ENCODE measurements at places on chromosomes 1 and 21. TPM values are rescaled to one million over a fixed set of nuclear protein-coding genes. Genes with fewer than 3 reads are reported as not detected.

DNA sequence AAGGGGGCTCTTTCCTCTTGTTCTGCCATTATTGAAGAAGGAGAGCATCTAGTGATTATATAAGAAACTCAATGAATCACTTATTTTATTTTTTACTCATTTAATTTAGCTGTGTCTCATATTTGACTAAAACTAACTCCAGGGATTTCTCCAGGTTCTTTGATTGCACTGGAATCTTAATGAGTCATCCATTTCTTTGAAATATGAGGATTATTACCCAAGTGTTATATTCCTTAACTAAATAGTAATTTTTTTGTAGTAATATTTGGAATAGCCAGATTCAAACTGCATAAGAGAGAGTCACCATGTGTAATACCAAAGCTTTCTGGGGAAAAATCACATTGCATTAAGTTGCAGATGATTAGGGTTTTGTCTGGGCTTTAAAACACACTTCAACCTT lies 59.5 kb downstream of the NTMT2 start:
- DNase-seq = no peak
- no peak overlapping the region for H3K4me3 ChIP-seq
- H3K36me3 ChIP-seq = peaks cover 5% of the 10 kb centered on the region
- no peaks in the 10 kb centered on the region for H3K27me3 ChIP-seq
- no peak overlapping the region for H3K27ac ChIP-seq

DNA sequence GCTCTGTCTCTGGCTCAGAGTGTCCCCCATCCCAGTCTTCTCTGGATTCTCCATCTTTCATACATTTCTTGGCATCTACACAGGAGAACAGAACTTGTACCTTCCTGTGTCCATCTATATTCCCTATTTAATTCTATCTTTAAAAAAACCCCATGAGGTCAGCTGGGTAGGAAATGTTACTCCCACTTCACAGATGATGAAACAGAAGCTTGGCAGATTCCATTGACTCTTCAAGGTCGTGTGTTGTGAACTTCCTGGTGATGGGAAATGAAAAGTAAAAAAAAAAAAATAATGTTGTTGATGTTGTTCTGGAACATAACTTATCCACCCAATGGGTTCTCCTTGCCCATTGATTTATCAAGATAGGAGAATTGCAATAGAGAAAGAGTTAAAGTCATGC lies 8.9 kb downstream of the CHI3L2 start:
- H3K27ac ChIP-seq = peak overlapping the region; percentile 7
- H3K27me3 ChIP-seq = no peaks in the 10 kb centered on the region
- no peaks in the 10 kb centered on the region for H3K36me3 ChIP-seq
- DNase-seq = no peak

- H3K4me1 ChIP-seq = peaks cover 33% of the 10 kb centered on the region
- H3K36me3 ChIP-seq = peaks cover 3% of the 10 kb centered on the region
- H3K27me3 ChIP-seq = peaks cover 27% of the 10 kb centered on the region
- no peak for DNase-seq
- no peak overlapping the region for H3K4me3 ChIP-seq
- H3K27ac ChIP-seq = peak overlapping the region; percentile 88
These were observed 1.2 kb upstream of the IFI44L start for GRCh38 chr1:78619032-78619431.

DNA sequence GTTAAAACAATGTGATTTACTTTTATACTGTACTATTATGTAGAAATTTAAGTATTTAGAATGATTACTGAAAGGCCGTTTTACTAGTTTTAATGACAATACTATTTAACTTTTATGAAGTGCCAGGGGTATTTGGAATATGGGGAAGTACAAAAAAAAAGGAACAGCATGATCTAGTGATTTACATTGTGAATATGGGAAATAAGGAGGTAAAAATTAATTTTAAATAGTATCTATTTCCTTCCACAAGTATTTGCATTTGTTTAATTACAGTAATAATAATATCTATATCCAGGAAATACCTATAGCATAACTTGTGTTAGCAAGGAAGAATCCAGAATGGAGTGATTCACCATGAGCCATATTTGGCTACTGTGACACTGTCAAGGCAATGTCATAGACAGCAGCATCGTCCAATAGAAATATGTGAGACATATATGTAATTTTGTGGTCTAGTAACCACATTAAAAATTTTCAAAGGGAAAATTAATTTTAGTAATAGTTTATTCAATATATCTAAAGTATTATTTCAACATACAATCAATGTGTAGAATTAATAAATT lies 22.0 kb downstream of the CNST start:
- H3K27ac ChIP-seq = no peak overlapping the region
- no peak for DNase-seq
- H3K4me3 ChIP-seq = no peak overlapping the region
- H3K4me1 ChIP-seq = peaks cover 19% of the 10 kb centered on the region
- peaks cover 31% of the 10 kb centered on the region for H3K36me3 ChIP-seq
- H3K27me3 ChIP-seq = no peaks in the 10 kb centered on the region

GRCh38 chr1:186220067-186220466 lies 155.0 kb downstream of the TPR start:
- no peak overlapping the region for H3K4me3 ChIP-seq
- DNase-seq = no peak
- H3K4me1 ChIP-seq = peaks cover 12% of the 10 kb centered on the region
- H3K27ac ChIP-seq = no peak overlapping the region
- no peaks in the 10 kb centered on the region for H3K36me3 ChIP-seq
- H3K27me3 ChIP-seq = no peaks in the 10 kb centered on the region

- H3K27ac ChIP-seq = no peak overlapping the region
- no peaks in the 10 kb centered on the region for H3K4me1 ChIP-seq
- H3K27me3 ChIP-seq = no peaks in the 10 kb centered on the region
- H3K4me3 ChIP-seq = no peak overlapping the region
- DNase-seq = no peak
- H3K36me3 ChIP-seq = peaks cover 66% of the 10 kb centered on the region
These were observed 16.8 kb downstream of the ATP8B2 start for GRCh38 chr1:154342132-154342531.

DNA sequence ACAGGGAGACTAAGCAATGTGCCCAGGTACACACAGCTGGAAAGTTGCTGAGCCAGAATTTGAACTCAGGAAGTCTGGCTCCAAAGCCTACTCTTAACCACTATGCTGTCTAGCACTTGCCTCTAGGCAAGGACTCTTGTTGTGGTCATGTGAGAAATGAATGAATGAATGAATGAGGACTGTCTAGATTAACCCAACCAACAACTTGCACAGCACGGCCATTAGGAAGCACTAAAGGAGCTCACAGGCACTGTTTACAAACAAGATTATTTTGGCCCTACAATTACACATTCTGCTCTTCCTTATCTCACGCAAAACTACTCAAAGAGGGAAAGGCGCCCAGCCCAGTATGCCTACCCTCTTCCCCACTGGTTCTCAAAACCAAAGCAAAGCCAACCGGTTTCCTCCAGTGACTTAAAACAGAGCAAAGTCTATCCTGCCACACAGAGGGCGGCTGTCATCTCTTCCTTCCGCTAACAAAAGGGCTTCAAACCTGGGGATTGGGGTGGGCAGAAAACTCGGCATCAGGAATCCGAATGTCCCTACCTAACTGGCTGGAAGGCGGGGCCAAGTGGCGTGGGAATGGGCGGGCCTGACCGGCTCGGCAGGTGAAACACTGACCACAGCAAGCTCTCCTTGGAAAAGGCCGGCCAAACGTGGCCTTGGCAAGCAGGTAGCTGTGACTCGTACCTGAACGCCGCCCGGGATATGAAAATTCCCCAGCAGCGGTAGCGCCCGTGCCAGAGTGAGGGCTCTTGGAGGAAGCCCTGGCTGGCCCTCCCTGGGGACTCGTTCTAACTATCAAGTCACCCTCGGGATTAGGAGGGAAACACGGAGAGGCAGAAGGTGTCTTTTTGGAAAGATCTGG lies 948 bp downstream of the STK40 start:
- H3K27me3 ChIP-seq = no peaks in the 10 kb centered on the region
- no peak for DNase-seq
- H3K36me3 ChIP-seq = peaks cover 2% of the 10 kb centered on the region
- peaks cover 33% of the 10 kb centered on the region for H3K4me1 ChIP-seq
- H3K27ac ChIP-seq = peak overlapping the region; percentile 96

- no peak for DNase-seq
- peaks cover 23% of the 10 kb centered on the region for H3K4me1 ChIP-seq
- H3K27ac ChIP-seq = peak overlapping the region; percentile 93
- no peak overlapping the region for H3K4me3 ChIP-seq
- no peaks in the 10 kb centered on the region for H3K27me3 ChIP-seq
- no peaks in the 10 kb centered on the region for H3K36me3 ChIP-seq
These were observed 21.8 kb downstream of the KIF1B start for GRCh38 chr1:10232163-10232562.

DNA sequence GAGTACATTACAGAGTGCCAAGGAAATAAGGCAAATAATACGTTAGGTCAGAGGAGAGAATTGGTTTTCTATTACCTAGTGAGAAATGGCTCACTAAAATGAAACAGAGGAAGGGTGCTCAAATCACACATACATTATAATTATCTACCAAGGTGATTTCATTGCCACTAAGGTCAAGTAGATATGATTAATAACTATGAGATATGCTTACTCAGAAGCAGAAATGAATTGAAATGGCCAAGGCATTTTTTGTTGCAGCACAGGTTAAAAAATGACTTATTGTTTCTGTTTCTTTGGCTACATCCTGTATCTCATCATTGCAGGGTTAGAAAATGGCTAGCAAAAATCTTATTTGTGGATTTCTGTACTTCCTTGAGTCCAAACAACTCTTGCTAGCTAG lies 154.5 kb upstream of the GORAB start:
- no peak overlapping the region for H3K27ac ChIP-seq
- no peaks in the 10 kb centered on the region for H3K36me3 ChIP-seq
- H3K4me3 ChIP-seq = no peak overlapping the region

DNA sequence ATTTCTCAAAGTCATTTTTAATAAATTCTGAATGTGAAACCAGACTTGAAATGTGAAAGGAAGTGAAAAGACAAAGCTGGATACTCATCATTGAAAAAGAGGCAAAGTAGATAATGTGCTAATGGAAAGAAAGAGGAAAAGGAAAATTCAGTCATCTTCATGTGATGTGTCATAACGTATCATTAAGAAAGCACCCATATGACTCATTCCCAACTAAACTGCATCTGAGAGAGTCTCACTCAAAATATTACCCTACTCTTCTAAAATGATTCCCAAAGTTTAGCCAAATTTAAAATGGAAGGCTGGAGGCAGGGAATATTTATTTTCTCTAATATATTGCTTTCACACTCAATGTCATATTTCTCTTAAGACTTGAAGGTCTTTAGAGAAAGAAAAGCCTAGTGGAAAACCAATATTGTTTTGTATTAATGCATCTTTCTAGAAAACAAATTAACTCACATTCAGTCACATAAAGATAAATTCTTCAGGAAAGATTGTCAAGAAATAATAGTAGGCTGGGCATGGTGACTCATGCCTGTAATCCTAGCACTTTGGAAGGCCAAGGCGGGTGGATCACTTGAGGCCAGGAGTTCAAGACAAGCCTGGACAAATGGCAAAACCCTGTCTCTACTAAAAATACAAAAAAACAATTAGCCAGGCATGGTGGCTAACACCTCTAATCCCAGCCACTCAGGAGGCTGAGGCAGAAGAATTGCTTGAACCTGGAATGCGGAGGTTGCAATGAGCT lies 129.9 kb downstream of the SLC30A10 start:
- no peak for DNase-seq
- peaks cover 23% of the 10 kb centered on the region for H3K4me1 ChIP-seq
- H3K4me3 ChIP-seq = no peak overlapping the region

GRCh38 chr1:88917321-88918025 lies 26.1 kb upstream of the GTF2B start:
- peaks cover 51% of the 10 kb centered on the region for H3K36me3 ChIP-seq
- H3K4me1 ChIP-seq = no peaks in the 10 kb centered on the region
- H3K27ac ChIP-seq = no peak overlapping the region
- DNase-seq = no peak
- no peak overlapping the region for H3K4me3 ChIP-seq

DNA sequence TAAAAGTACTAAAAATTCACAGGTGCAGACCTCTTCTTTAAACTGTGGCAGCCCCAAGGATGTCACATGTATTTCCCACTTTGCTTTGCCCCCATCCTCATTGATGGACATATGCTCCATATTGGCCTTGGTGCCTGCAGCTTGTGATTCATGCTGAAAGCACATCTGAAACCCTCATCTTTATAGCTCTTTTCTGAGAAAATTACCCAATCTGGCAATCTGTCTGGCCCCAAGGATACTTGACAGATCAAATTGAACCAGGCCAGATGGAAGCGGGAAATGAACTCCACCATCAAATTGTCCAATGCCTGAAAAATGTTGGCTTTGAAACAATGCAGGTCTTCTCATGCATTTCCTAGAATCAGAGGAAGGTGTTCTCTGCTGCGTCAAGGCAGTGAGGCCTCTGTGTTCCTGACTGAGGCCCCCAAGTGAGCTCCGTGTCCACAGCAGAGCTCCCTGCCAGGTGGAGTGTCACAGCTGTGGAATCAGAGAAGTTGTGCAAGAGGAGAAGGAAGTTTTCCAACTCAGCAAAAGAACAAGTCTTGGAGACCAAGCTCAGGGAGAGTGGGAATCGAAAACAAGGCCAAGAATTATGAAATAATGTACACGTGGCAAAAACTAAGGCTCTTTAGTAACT lies 323.7 kb downstream of the PLPP3 start:
- no peak overlapping the region for H3K27ac ChIP-seq
- H3K4me3 ChIP-seq = no peak overlapping the region
- H3K27me3 ChIP-seq = no peaks in the 10 kb centered on the region
- H3K36me3 ChIP-seq = no peaks in the 10 kb centered on the region
- no peak for DNase-seq
- H3K4me1 ChIP-seq = peaks cover 11% of the 10 kb centered on the region

GRCh38 chr1:5140962-5141361 lies 486.6 kb downstream of the AJAP1 start:
- H3K36me3 ChIP-seq = no peaks in the 10 kb centered on the region
- H3K27me3 ChIP-seq = peaks cover 49% of the 10 kb centered on the region
- no peak overlapping the region for H3K27ac ChIP-seq

GRCh38 chr1:212212906-212213305 lies 72.3 kb upstream of the PPP2R5A start:
- no peaks in the 10 kb centered on the region for H3K27me3 ChIP-seq
- H3K4me1 ChIP-seq = peaks cover 6% of the 10 kb centered on the region
- no peaks in the 10 kb centered on the region for H3K36me3 ChIP-seq
- no peak overlapping the region for H3K27ac ChIP-seq
- H3K4me3 ChIP-seq = no peak overlapping the region

DNA sequence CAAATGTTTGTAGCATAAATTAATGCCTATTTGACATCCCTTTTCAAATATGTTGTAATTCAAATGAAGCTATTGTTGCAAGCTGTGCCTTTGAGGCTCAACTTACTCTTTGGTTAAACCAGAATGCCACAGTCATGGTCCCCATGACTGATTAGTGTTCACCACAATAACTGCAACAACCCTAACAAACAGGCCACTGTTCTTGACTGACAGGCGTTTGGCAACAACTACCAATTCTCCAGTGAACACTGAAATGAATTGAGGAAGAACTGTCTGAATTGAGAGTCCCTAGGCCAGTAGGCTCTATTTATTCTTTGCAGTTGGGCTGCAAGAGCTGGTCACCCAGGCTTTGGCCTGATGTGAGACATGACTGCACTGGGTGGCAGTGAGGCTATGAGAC lies 6.6 kb upstream of the TMEM167B start:
- peaks cover 3% of the 10 kb centered on the region for H3K4me1 ChIP-seq
- DNase-seq = no peak
- H3K27me3 ChIP-seq = no peaks in the 10 kb centered on the region
- H3K4me3 ChIP-seq = no peak overlapping the region

UBXN10 gene
- 2.6 TPM for total RNA-seq

MROH9 gene
- total RNA-seq = not detected

GART gene
- total RNA-seq = 85.3 TPM

CYP4A11 gene
- not detected for total RNA-seq

ANKRD65 gene
- total RNA-seq = 10.9 TPM

CYP4Z1 gene
- not detected for total RNA-seq

FMO4 gene
- 5.4 TPM for total RNA-seq

PADI3 gene
- total RNA-seq = not detected

GPR25 gene
- total RNA-seq = not detected

ALG14 gene
- 3.8 TPM for total RNA-seq

PPIAL4G gene
- not detected for total RNA-seq

Data from mesothelial cell of epicardium (in vitro differentiated cells).